ENCODE measurements at places on chromosomes 1 and 21.
A peak's percentile ranks its signal among the peaks of the same experiment; 100 is the strongest.

DNA sequence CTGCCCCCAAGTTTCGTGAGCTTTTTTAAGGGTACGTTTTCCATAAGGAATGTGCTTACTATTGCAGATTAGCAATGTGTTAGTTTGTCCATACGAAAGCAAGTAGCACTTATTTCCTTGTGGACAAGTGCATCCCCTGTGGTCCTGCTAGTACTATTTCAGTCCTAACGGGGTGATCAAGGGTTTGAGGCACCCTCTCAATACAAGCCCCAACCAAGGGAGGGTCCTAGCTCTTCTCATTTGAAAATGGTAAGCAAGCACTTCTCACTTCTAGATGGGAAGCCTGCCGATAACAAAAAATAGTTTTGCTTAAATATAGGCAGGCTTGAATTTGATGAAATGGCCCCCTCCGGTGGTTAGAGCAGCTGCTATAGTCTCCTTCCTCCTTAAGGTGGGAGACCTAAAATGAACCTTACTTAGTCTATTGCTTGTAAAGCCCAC lies 64.0 kb upstream of the HMCN1 start:
- peak; percentile 64 for DNase-seq

DNA sequence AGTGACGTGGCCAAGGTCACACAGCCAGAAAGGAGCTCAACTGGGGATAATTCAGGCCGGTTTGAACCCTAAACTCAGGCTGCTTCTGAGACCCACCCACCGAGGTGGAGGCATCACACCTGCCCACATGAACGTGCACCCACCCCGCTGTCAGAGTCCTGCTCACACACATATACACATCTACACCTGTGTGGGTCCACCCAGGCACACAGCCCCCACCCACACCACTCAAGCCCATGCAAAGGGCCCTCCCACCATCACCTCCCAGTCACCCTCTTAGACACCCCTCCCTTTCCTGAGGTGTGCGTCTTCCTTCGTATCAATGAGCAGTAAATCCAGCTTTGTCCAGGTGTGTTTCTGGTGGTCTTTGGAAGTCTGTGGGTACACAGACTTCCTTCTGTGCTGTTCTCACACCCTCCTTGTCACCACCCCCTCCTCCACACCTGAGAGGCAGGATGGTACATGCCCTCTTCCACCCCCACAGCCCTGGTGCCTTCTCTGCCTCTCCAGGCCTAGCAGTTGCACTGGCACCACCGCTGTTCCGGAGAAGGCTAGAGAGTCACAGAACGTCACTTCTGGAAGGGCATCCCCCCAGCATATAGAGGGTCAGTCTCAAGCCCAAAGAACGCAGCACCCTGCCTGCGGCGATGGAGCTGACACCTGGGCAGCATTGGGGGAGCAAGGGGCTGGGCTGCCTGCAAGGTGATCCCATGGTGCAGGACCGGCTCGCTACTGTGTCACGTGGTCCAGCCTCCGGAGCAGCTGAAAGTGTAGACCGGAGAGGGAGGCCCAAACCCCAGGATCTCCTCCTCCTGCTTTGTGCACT lies 18.9 kb upstream of the FAM131C start:
- DNase-seq: no peak

DNA sequence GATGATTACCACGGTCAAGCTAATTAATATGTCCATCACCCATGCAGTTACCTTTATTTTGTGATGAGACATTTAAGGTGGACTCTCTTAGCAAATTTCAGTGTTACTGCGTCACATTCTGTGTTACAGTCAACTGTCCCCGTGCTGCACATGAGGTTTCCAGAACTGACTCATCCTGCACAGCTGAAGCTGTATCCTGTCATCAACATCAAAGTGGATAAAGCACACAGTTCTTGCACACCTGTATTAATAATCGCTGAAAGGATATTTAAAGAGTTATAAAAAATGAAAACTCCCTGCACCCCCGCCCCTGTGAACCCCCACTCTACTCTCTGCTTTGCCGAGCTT lies 3.4 kb upstream of the KRTAP10-5 start:
- DNase-seq: no peak

- DNase-seq: peak; percentile 26
Observed at GRCh38 chr1:194816859-194817258, 1630.4 kb upstream of the B3GALT2 start.

- DNase-seq: no peak
Observed at GRCh38 chr1:2504225-2504948, 22.0 kb downstream of the PANK4 start.

GRCh38 chr1:159751031-159751430 lies 29.7 kb upstream of the DUSP23 start:
- no peak for DNase-seq

DNA sequence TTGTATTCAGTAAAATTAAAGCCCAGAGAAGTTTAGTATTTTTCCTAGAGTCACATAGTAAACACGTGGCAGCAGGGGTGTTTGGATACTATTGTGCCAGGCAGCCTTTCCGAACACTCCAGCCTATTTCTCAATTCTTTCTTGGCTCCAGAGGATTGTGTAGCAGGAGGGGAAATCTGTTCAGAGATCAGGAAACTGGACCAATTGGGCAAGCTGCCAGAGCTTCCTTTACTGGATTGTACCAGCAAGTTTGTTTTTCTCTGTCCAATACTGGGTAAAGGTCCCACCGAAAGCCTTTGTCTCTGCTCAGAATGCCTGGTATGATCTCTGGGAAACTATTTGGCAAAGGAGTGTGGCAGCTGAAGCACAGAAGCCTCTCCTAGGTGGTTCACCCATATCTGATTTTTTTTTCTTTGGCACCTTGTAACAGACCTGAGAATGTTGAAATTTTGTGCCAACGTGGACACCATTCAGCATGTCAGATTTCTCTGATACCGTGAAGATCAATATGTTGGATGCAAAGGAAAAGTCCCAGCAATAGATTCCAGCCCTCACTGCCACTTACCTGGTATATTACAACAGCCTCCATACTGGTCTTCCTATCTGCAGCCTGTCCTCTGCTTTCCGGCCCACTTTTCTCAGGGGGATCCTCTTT lies 126.2 kb downstream of the FGGY start:
- no peak for DNase-seq

All from fibroblast of skin of abdomen (primary cell).